ENCODE measurements at places on chromosomes 7 and 10. TPM values are rescaled to one million over a fixed set of nuclear protein-coding genes. Genes with fewer than 3 reads are reported as not detected.

The UNCX gene
- not detected for total RNA-seq

The AP1S1 gene
- 45.6 TPM for total RNA-seq

The MYL10 gene
- not detected for total RNA-seq

The TMEM184A gene
- total RNA-seq, result 75.8 TPM

The STOX1 gene
- 2.7 TPM for total RNA-seq

The PUS7 gene
- 28.4 TPM for total RNA-seq

The MYL7 gene
- total RNA-seq, result not detected

The C7orf33 gene
- total RNA-seq, result not detected
